ENCODE measurements at places on chromosomes 13 and 19.

- no peak for DNase-seq
These were observed 6.6 kb upstream of the S1PR2 start for GRCh38 chr19:10237702-10238101.

- DNase-seq: peak; percentile 17
These were observed 4.6 kb downstream of the GNA11 start for GRCh38 chr19:3098515-3099346.

DNA sequence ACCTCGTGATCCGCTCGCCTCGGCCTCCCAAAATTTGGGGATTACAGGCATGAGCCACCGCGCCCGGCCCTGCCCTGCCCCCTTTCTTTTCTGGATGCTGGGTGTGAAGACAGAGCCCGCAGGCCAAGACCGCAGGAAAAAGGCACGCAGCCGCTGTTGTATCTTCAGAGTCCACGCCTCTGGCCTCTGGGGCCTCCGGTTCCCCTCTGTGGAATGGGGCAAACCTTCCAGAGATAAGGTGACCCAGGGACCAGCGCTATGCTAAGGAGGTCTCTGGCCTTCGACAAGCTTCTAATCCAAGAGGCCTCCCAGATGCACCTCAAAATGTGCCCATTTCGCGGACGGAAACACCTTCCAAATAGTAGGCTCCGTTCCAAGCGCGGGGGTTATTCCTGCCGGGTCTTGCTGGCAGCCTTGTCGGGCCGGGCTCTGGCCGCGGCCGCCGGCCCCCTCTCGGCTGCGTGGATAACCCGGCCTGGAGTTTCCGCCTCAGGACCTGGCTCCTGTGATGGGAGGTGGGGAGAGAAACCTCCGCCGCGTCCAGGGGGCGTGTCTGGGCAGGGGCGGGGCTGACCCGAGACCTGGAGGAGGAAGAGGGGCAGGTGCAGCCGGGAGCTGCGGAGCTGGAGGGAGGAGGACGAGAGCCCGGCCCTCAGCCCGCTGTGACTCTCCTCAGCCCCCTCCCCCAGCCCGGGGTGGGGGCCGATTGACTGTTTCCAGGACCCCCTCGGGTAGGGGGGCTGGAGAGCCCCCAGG lies 13.1 kb downstream of the TJP3 start:
- DNase-seq: peak; percentile 90

- no peak for DNase-seq
These were observed 2.1 kb upstream of the PCDH8 start for GRCh38 chr13:52850396-52851136.

GRCh38 chr13:109162248-109163036 lies 533.0 kb downstream of the MYO16 start:
- peak; percentile 1 for DNase-seq

DNA sequence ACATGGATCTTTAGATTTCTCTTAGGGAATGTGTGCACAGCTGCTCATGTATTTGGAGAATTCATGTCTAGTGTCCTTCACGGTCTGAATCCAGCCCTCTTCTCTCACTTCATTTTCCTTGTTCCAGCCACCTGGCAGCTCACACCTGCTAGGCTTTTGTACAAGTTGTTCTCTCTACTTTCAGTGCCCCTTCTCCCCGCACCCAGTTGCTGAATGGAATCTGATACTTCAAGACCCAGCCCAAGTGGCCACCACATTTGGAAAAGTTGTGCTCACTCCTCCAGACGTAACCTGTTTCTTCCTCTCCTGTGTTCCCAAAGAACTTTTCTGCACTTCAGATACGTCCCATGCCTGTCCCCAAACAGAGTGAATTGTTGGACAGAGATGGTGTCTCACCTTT lies 235.6 kb downstream of the SHISA2 start:
- no peak for DNase-seq

DNA sequence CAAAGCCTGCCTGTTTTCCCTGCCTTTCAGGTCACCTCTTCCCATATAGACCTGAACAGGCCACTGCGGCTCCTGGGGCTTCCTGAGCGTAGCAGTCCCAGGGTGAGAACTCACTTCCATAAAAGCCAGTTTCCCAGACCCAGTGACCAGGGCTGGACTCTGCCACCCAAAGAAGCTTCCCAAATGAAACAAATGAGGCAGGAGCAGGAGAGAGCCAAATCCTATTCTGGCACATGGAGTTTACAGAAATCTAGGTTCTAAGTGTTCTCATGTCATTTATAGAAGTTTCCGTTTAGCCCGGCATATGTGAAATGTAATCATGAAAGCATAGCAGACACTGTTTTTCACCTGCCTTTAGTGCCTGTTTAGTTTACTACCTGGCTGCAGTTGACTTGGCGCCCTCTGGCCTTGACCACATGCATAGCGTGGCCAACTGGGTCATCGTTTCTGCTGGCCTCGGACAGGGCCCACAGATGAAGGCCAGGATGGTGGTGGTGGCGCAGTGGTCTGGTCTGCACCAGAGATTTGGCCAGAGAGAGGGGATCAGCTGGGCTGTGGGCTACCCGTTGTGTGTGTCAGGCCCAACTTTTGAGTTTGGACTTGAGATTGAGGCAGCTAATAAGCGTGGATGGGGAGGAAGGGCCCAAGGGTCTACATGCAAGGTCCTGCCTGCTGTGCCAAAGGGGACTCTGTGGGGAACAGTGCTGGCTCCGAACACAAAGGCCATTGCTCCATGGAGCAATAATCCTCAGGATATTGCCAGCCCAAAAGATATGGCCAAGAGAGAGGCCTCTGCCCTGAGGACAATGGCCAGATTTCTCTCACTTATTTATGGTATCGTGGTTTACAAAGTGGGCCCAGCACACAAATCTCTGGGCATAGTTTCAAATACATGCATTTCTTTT lies 43.3 kb downstream of the NFIX start:
- no peak for DNase-seq

DNA sequence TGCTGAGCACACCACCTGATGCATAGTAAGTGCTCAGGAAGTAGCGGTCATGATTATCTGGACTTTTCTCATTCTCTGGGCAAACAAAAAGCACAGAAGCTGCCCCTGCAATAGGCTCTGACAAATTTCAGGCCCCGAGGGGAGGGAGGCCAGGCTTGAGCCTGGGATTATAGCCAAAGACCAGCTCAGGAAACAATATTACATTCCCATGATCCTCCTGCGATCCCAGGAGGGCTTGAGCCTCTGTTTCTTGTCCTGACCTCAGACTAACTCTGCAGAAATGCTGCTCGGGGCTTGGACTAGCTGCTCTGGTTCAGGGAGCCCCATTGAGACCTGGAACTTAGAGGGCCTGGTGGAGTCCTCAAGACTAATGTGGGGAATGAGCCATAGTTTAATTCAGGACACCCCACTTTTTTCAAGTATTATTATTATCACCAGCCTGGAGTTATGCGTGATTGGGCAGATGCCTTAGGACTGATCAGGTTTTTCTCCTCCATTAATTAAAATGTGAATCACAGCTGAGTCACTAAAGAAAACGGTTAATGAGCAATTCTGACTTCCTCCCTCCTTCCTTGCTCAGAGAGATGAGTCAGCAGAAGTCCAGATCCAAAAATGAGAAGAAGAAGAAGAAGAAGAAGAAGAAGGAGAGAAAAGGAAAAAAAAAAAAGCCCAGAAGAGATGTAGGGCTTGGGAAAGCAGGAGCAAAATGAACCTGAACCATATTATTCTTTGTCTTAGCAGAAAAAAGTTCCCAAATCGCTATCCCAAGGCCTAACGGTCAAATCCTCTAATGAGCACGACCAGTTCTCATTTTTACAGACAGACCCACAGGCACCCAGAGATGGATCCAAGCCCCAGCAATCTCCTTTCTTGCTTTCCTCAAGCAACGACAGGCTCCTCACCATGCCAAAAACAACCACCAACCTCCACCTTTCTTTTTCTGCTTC lies 107.2 kb downstream of the CACNA1A start:
- no peak for DNase-seq

DNA sequence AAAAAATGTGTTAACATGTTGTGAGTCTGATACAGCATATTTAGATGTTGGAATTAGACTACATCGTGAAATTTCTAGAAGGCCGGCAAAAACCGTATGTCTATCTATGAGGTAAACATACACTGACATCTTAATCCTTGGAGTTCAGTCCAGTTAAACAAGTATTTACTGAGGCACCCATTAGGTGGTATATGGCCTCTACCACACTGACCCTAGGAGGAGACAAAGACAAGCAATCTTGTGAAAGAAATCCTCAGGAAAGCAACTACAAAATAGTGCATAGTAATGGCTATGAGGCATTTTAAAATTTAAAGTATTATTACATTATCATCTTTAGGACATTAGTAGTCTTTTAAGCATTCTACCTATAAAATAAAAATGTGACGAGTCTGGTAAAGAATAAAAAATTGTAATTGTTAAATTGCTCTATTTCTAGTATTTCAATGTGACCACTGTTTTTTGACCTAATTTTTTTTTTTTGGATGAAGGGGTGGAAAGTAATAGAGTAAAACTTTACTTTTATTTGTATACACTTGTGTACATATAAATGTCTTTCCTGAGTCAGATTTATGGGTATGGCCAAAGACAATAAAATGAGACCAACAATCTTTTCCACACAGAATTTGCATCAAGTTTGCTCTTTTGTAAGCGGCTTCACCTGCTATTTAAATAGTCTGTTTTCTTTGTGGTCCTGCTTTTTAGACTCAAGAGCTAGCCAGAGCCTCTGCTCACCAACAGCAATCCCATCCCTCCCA lies 50.5 kb downstream of the KATNAL1 start:
- no peak for DNase-seq

DNA sequence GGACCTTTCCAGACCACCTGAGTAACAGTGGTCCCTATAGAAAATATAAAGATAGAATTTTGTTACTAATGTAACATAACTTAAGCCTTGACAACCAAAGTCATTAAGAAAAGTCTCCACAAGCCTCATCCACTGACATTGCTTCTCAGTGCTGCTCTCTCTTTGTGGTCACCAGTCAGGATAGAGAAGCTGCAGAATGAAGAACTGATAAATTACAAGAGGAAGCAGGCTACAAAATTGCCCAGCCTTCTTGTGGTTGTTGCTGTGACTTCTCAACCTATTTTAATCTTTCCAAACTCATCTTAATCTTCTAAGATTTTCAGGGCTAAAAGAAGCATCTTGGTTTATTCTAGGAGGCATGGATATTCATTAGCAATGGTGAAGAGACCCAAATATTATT lies 343.8 kb downstream of the MZT1 start:
- no peak for DNase-seq

DNA sequence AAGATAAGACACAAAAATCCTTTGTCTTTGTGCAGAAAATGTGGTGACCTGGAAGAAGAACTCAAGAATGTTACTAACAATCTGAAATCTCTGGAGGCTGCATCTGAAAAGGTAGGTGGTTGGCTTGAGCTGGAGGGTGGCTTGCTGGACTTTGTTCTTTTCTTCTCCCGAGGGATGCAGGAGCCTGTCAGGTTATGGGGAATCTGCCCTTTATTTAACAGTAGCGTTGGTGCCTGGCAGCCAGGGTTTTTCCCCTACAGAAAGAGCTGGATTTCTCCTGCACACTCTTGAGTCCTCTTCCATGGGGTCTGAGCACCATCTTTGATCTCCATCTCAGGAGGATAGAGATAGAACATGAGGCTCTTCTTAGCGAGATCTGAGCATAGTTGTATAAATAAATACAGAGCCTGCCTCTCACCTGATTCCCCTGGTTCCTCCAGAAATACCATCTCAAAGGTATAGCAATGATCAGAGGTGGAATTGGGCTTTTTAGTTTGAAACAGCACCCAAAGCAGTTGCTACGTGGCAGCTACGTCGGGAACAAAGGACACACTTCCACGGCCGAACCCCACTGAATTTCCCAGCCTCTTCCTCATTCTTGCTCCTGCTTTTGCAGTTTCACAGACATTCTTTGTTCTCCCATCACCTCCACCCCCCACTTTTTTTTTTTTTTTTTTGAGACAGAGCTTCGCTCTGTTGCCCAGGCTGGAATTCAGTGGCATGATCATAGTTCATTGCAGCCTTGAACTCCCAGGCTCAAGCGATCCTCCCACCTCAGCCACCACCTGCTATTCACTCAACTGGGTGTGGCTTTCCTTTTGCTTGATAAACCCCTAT lies 12.9 kb downstream of the TPM4 start:
- no peak for DNase-seq

DNA sequence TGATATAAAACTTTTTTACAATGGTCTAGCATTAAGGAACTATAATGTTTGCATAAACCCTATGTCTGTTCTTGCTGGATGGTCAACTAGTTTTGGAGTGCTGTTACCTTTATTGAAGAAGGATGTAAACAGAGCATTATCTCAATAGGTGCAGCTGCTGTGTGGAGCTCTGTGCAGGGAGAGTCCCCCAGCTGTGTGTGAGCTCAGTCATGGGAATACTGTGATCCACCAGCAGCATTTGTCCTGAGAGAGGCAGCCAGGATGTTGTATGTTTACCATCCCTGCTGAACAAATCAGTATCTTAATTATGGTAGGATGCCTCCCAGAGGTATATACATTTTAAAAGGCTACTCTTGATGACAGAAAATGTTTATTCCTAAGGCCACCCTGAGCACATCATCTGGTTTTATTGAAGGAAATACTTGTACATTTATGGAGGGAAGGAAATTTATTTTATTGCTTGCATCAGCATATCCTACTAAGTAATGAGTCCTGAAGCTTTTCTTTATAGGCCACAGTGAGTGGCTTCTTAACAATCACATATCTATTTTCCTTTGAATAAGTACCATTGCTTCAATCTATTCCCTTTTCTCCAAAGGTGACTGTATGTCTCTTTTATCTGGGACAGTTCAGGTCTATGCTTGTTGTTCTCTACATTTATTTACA lies 11.7 kb downstream of the RAP2A start:
- DNase-seq: no peak

- no peak for DNase-seq
These were observed 156.9 kb upstream of the ZNF536 start for GRCh38 chr19:30215248-30215647.

DNA sequence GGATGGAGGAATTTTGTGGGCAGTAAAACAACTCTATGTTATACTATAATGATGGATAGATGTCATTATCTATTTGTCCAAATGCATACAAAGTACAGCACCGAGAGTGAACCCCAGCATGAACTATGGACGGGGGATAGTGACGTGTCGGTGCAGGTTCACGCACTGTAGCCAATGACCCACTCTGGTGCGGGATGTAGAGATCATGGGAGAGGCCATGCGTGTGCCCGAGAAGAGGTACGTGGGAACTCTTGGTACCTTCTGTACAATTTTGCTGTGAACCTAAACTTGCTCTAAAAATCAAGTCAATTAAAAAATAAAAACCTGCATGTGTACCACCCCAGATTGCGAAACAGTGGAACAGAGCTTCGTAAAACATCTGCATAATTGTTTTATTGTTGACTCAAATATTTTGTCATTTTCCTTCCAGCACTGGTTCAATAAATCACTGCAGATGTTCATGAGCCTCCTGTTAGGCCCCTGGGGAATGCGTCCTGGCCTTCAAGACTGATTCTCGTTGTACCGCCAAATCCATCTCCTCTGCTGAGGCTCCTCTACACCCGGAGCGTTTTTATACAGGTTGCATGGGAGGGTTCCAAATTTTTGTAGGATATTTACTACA lies 30.9 kb downstream of the COL4A1 start:
- DNase-seq: no peak

- no peak for DNase-seq
These were observed 8.3 kb downstream of the LSR start for GRCh38 chr19:35257113-35257461.

DNA sequence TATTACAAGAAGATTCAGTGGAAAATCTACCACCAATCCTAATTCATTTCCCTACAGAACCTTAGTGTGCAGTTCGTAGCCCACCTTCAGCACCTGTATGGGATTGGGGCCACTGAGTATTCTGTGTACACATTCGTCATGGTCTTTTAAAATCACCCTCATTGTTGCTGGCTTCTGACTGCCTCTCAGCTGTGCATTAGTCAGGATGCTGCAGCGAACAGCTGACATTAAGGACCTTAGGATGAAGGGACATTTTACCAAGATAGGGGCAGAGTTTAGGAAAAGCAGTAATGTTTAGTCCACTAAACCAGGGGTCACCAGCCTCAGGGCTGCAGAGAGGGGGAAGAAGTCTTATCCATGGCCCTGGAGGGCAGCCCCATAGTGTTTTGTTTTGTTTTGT lies 176.5 kb downstream of the COL4A1 start:
- no peak for DNase-seq
